ENCODE measurements at places on chromosomes 7 and 10.

- DNase-seq: no peak
Observed at GRCh38 chr10:32142646-32143045, 86.4 kb upstream of the KIF5B start.

GRCh38 chr10:59517996-59518395 lies 155.6 kb upstream of the FAM13C start:
- DNase-seq: no peak

DNA sequence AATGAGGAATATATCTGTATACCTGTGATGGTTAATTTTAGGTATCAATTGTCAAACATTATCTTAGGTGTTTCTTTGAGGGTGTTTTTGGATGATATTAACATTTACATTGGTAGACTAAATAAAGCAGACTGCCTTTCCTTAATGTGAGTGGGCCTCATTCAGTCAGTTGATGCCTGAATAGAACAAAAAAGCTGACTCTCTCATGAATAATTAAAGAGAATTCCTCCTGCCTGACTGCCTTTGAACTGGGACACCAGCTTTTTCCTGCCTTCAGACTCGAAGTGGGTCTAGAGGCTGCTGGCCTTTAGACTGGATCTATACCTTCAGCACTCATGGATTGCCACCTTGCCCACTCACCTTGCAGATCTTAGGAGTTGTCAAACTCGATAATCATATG lies 117.9 kb upstream of the TMEM168 start:
- no peak for DNase-seq

DNA sequence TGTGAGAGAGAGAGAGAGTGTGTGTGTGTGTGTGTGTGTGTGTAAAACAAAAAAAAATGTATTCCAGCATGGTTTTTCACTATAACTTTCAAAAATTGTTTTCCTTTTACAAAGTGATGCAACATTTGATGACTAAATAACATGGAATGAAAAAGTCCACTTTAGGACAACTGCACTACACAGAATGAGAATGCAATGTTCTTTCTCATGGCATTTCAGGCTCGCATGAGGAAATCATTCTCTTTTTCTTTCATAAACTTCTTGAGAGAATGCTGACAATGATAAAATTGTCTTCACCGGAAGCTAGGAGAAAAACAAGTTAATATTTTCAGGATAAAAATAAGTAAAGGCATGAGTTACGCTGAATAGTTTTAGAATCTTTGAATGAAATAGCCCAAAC lies 53.7 kb downstream of the SLC16A12 start:
- no peak for DNase-seq

GRCh38 chr7:102175423-102176170 lies 111.1 kb upstream of the SH2B2 start:
- DNase-seq: no peak

GRCh38 chr7:100887516-100888290 lies 1.8 kb downstream of the UFSP1 start:
- DNase-seq: peak; percentile 71

GRCh38 chr10:115503546-115503945 lies 410.4 kb downstream of the ATRNL1 start:
- no peak for DNase-seq

GRCh38 chr10:101414034-101414433 lies 60.1 kb downstream of the BTRC start:
- DNase-seq: no peak

- DNase-seq: peak; percentile 48
Observed at GRCh38 chr10:109920016-109920415, 3.3 kb downstream of the XPNPEP1 start.

DNA sequence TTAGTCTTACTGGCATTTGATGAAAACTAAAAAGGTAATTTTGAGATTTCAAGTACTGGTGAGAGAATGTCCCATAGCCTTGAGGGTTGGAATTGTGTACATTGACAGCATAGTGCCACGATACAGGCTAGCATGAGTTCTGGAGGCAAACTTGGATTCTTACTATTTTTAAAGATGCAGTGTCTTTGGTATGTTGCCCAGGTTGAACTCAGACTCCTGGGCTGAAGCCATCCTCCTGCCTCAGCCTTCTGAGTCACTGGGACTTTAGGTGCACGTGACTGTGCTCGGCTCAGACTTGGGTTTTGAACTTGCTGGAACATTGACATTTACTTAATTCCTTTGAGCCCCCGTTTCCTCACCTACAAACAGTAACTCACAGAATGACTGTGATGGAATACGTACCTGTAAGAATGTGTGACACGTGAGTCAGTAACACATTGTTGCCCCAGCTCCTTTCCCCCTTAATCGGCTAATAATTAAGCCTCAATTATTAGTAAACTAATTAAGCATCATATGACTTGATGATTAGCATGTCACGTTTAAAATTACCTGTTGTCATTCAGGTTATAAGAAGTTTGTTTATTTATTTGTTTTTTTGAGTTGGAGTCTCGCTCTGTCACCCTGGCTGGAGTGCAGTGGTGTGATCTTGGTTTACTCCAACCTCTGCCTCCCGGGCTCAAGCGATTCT lies 10.6 kb downstream of the DNAJB6 start:
- DNase-seq: no peak

- no peak for DNase-seq
Observed at GRCh38 chr7:134726581-134726980, 52.9 kb upstream of the CALD1 start.

DNA sequence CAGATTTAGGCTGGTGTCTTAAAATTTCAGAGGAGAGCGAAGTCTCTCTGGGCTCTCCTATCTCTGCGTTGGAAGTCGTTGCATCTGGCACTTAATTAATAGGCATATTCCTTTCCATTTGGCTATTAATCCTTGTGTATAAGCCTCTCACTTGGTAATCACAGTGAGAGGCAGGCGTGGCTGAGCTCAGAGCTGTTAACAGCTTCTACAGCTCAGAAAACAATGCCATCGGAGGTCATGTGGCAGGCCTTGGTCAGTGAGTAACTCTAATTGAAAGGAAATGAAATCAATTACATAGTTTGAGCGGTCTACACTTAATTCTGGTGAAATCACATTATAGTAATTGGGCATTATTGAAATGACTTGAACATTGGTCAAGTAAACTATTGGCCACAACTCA lies 135.1 kb downstream of the DPY19L1 start:
- DNase-seq: no peak

- DNase-seq: peak; percentile 69
Observed at GRCh38 chr10:74213571-74214162, 62.6 kb downstream of the ADK start.

GRCh38 chr10:69425041-69425440 lies 8.3 kb upstream of the TACR2 start:
- no peak for DNase-seq

DNA sequence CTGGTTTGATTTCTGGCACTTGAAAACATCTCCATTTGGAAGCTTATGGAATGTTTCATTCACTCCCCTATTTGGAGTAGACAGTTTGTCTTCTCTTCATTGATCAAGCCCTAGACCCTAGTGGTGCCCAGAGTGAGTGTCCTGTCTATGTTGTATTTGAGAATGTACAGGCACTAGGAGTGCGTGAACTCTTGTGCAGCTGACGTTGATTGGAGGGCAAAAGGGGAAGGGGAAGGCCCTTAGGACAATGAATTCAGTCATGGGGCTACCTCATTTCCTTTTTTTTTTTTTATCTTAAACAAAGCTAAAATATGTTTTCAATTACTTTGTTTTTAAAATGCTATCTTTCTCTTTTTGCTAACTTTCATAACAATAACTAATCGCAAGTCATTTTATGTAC lies 66.5 kb downstream of the ADD3 start:
- DNase-seq: no peak

DNA sequence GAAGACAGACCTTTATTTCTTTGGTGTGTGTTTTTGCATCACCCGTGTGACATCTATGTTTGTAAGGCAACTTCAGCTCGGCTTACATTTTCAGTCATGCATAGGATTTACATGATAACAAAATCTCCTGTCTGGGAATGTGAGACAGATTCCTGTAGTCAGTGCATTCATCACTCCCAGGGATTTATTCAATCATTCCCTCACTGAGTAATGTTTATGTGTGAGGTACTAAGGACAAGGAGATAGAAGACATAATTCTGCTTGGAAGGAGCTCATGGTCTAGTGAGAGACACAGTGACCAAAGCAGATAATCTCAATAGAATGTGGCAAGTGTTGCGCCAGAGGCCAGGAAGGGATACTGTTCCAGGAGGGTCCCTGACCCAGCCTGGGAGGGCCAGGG lies 35.2 kb upstream of the BMPER start:
- DNase-seq: no peak

DNA sequence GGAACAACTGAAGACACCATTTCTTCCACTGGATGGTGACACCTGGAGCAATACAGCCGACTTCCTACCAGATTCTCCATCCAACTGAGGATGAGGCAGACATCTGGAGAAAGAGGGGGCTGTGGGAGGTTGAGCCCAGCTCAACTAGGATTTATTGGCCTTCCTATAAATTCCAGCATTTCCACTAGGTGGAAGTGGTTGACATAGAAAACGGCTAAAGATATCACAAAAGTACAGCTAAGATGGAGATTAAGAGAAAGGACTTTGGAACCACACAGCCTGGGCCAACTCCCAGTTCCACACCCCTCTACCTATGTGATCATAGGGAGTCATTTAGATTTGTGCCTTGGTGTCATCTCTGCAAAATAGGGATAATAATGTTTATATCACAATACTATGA lies 61.3 kb upstream of the CAV2 start:
- no peak for DNase-seq

- DNase-seq: no peak
Observed at GRCh38 chr7:127798023-127798422, 146.0 kb downstream of the SND1 start.

DNA sequence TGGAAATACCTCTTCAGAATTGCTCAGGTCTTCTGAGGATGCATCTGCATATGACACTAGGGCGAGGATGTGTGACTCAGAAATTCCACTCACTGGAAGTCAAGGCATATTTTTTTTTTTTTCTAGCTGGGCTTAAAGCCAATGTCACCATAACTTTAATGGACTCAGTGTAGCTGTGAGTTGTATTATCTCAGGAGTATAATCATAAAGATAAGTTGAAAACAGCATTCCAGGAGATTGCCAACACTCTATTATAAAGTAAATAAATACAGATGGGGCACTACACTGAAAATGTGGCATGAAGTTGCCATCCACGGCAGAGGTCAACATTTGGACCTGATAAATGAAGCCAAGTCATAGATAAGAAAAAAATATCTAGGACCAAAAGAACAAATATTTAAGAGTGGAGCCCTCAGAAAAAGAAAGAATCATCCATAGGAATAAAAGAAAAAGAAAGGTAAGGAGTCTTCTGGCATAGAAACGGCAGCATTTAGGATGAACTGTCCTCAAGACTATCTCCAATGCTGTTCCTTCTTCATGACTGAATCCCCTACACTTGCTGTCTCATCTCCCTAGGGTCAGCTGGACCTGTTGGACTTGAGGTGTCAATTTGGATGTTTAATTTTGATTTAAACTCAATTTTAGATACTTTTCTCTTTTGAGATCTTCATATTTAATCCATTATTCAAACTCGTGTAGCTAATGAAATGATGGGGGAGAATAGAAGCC lies 72.9 kb upstream of the CAV2 start:
- DNase-seq: no peak

GRCh38 chr7:26580711-26581110 lies 283.7 kb downstream of the SKAP2 start:
- no peak for DNase-seq

DNA sequence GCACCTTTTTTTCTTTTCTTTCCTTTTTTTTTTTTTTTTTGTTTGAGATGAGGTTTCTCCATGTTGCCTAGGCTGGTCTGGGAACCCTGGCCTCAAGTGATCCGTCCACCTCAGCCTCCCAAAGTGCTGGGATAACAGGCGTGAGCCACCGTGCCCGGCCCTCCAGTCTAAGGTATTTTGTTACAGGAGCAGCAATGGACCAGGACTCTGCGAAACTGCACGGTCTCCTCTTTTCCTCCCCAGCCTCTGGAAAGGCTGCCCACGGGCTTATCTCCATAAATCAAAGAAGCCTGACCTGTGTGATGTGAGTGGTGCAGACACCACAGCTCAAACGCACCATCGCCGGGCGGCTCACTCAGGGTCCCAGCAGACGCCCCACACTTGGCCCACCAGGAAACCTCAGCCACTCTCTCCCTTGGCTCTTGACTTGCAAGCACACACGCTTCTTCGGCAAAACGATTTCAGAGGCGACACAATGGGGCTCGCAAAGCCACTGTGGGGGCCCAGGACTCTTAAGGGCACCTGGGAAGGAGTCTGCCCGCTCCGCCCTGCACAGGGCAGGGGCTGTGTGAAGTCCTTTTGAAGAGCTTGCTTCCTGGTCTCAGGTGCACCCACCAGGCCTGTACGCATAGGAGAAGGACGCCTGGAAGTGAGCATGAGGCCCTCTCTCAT lies 20.6 kb downstream of the WDR86 start:
- DNase-seq: no peak

GRCh38 chr7:57375783-57376182 lies 74.2 kb upstream of the ZNF716 start:
- DNase-seq: no peak

DNA sequence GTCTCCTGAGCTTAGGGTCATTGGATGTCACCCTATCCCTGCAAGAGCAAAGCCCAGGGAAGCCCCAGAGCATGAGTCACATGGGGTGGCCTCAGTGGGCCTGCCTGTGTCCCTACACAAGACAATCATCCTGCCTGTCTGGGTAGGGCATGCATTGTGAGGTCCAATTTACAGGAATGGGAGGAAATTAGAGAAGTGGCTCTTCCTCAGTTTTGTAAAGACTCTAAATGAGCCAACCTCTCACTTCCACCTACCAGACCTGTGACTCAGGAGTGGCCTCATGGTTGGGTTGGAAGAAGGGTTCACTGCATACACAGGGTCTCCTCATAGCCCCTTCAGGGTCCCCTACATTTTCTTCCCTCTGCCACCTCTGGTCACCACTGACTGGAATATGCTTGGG lies 43.6 kb upstream of the SMNDC1 start:
- no peak for DNase-seq

DNA sequence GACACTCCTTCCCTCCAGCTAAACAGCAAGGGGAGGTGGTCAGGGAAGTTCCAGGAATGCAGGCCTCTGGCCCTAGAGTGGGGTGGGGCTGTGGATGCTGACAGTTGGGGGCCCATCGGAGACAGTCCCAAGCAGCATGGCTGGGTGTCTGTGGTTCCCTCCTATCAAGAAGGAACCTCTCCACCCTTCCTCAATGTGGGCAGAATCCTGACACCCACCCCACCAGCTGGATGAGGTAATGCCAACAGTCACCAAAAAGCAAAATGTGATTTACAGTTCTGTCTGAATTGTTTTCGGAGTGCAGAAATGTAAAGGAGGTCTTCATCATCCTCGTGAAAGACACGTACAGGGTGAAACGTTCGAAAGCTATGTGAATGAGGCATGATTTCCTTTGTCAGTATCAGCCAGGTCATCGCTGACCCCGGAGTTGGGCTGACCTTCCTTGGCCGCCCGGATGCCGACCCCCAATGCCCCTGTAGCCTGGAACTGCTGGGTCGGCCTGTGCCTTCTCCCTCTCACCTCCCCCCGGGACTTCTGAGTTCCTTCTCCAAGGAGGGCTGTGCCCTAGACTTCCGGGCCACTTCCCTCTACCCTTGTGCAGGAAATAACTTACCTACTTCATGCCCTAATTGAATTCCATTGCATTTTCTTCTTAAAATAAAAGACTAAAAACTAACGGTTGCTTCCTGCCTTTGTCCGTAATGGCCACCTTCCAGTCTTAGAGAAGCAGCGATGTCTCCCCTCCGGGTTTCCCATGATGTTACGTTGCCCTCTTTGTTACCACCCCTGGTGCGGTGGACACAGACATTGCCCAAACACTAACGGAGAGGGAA lies 24.5 kb downstream of the FOXK1 start:
- DNase-seq: no peak

All from CD8-positive, alpha-beta T cell (primary cell).